CD14-positive monocyte (primary cell): ENCODE measurements at places on chromosomes 4 and X.

DNA sequence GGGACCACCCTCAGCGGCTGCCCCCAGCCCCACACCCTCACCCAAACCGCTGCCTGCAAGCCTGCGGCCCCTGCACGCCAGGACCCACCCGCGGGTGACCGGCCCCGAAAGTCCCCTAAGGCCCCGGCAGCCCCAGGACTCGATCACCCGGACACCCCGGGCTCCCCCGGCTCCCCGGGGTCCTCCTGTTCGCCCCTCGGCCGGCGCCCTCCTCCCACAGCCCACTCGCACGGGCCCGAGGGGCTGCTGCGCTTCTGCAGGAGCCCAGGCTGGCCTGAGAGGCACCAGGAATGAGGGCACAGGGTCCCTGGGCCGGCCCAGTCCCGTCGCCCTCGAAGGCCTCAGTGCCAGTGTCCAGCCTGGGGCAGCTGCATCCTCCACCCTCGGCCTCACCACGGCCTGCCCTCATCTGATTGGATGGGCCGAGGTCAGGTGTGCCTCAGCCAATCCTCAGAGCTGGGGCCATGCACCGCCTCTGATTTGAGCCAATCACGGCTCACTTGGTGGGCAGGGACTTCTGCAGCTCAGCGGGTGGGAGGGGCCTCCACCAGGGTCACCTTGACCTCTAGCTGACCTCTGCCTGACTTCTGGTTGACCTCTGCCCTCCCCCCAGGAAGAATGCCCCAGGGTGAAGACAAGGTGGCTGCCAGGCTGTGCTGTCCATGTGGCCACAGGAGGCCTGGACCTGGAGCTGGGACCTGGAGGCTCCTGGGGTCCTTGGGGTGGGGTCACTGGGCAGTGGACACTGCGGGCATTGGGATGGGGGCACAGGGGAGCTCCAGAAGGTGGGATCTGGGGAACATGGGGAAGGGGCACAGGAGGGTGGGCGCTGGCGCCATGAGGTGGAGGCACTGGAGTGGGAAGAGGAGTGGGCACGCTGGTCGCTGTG, 97.6 kb upstream of the NKX1-1 start:
- DNase-seq = no peak

- peak; percentile 64 for DNase-seq
Observed at GRCh38 chrX:9942086-9942485, 25.1 kb upstream of the CLDN34 start.

DNA sequence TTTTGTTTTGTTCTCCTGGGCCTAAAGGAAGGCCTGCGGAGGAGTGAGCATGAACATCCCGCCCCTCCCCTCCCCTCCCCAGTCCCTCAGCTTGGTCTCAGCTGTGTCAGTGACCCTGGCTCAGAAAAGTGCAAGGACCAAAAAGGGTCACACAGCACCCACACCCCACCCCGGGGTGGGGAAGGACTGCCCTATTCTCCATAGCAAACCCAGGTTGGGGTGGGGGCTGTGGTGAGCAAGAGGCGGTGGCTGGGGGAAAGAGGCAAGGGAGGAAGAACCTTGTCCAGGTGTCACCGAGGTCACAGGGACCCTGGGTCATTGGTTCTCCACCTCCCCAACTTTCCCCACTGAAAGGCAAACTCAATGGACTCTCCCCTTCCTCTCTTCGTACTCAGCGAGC, 7.6 kb upstream of the MSX1 start:
- DNase-seq = no peak

DNA sequence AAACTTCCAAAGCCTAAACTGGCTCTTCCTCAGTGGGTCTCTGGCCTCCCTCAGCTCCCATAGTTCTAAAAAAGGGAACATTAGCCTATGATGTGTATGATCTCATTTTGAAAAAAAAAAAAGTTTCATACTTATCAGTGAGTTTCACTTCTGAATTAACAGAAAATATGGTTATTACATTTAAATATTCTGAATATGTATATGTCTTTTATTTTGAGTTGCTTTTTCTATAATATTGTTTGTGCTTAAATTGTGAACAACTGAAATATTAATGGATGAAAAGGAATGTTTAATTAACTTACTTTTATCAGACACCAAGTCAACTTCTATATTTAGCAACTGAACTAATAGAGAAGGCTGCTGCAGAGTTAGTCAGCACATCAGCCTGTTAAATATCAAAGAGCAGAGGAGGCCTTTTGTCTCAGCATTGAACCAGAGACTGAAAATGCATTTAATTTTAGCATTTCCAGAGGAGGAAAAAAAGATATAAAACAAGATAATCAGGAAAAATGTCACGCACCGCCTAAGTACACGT, 20.4 kb upstream of the FHL1 start:
- DNase-seq = no peak

DNA sequence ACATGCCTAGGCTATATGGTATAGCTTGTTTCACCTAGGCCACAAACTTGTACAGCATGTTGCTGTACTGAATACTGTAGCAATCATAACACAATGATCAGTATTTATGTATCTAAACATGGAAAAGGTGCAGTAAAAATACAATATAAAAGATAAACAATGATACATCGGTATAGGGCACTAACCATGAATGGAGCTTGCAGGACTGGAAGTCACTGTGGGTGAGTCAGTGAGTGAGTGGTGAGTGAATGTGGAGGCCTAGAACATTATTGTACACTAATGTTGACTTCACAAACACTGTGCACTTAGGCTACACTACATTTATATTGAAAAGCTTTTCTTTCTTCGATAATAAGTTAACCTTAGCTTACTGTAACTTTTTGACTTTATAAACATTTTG, 45.6 kb upstream of the ANK2 start:
- DNase-seq = no peak
